ENCODE measurements at places on chromosomes 2 and 18.

GRCh38 chr2:7900593-7900992, 781.3 kb upstream of the ID2 start:
- no peak for DNase-seq

- no peak for DNase-seq
Measured at GRCh38 chr2:83172841-83173240, 1286.2 kb downstream of the SUCLG1 start.

- no peak for DNase-seq
Measured at GRCh38 chr18:40902436-40902835, 1052.6 kb upstream of the PIK3C3 start.

DNA sequence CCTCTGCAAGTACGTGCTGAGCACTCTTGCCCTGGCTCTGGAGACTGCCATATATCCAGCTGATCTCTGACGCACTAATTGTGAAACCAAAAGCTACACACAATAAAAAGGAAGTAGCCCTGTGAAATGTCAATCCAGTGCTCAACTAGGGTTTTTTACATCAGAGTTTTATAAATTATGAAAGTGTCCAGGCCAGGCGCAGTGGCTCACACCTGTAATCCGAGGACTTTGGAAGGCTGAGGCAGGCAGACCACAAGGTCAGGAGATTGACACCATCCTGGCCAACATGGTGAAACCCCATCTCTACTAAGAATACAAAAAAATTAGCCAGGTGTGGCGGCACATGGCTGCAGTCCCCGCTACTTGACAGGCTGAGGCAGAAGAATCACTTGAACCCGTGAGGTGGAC, 24.5 kb upstream of the PEX13 start:
- DNase-seq: no peak

DNA sequence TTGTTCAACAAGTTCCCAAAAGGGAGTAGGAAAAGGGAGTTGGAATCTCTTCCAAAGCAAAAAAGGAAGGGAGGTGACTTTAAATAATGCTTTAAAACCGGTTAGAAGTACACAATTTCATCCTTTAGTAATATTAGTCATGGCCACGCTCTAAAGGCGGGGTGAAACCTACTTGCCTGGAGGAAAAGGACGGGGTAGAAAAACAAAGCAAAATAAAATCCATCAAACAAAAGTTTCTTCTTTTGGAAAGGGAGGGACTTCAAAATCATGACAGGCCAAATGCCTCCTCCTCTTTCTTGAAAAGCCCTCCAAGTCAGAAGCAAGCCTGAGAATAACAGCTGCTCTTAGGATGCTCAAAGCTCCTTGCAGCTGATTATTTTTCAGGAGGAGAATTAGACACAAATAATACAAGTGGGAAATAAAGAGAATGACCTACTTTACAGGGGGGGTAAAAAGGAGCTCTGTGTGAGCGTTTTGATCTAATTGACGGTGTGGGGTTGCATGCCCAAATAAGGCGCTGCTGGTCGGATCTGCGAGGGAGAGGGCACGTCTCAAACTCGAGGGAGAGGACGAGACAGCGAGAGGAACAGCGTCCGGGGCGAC, 1.8 kb upstream of the NPAS2 start:
- DNase-seq: no peak

GRCh38 chr2:69163109-69163508, 150.1 kb downstream of the ANTXR1 start:
- peak; percentile 85 for DNase-seq

- peak; percentile 66 for DNase-seq
Measured at GRCh38 chr2:65228263-65228750, 676 bp downstream of the ACTR2 start.

- DNase-seq: peak; percentile 82
Measured at GRCh38 chr2:143901185-143901842, 618.6 kb downstream of the ZEB2 start.

DNA sequence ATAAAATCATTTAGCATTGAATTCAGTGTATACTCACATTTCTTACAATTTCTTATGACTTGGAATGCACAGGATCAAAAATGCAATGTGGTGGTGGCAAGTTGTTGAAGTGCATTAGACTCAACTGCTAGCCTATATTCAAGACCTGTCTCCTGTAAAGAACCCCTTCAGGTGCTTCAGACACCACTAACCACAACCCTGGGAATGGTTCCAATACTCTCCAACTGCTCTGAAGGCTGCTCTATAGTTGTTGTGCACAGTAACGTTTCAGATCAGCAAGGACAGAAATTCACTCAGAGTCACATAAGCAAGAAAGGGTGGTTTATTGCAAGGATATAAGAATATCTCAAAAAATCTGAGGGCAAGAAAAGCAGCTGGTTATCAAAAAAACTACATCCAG, 6.5 kb downstream of the GKN1 start:
- DNase-seq: no peak

DNA sequence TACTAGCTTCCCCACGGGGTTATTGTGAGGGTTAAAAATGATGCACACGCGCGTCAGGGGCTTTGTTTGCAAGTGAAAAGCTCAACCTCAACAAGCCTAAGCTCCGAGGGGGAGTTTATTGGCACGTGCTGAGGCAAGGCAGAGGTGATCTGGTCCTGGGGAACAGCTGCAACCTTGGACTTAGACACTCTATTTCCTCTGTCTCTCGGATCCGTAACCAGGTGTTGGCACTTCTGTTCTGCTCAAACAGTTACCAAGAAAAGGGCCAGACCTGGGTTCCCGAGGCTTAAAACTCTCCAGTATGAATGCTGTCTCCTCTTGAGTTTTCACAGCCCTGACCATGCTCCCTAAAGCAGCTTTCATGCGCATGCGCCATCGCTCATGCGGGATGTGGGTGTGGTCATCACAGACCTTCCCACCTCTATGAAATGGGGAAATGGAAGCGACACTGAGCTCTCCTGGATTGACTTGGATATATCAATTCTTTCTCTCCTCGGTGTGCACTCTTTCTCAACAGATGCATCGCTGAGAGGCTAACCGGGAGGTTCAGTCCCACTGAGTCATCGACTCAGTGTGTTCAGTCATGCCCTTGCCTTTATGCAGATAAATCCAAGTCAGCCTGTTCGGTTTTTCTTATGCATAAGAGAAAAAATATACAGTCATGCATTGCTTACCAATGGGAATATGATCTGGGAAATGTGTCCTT, 19.9 kb upstream of the RAB31 start:
- DNase-seq: no peak

DNA sequence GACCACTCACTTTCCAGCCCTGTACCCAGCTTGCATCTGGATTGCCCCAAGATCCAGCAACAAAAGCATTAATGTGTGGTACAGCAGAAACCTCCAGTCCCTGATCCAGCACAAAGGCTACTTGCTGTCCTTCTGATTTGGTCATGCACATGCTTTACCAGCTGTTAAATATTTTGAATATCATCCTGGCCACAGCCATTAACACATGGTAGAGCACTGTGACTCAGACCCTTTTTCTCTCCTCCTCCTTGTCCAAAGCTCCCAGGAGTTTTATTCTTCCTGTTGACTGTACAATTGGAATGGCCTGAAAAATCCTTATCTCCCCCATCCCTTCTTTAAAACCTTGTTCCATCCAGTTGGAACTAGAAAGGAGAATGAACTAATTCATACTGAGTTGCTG, 419.7 kb upstream of the TNP1 start:
- peak; percentile 31 for DNase-seq

GRCh38 chr2:69217333-69218080, 169.5 kb downstream of the GFPT1 start:
- no peak for DNase-seq

- DNase-seq: no peak
Measured at GRCh38 chr2:127110985-127111384, 4.0 kb upstream of the BIN1 start.

DNA sequence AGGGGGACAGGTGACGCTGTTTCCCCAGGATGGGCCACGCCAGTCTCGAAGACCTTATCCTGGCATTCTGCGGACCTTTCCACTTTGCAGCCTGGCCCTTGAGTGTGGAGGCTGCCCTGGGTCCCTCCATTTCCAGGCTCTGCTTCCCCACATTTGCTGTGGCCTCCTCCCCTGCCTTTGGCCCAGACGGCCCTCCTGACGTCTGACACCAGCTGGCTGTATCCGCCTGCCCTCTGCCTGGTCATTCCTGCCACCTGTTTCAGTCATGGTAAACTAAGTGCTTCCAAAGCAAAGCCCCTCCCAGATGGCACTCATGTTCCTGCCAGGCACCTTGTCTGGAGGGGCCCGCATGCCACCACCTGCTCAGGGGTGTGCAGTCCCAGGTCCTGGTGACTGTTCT, 95.1 kb downstream of the ASB1 start:
- no peak for DNase-seq

GRCh38 chr18:58098706-58099105, 54.7 kb downstream of the NEDD4L start:
- DNase-seq: no peak

- no peak for DNase-seq
Measured at GRCh38 chr18:78859686-78860085, 119.9 kb upstream of the SALL3 start.

- DNase-seq: no peak
Measured at GRCh38 chr2:208142925-208143799, 2.8 kb downstream of the CRYGB start.

GRCh38 chr18:43863180-43863579, 585.9 kb upstream of the SYT4 start:
- DNase-seq: no peak

DNA sequence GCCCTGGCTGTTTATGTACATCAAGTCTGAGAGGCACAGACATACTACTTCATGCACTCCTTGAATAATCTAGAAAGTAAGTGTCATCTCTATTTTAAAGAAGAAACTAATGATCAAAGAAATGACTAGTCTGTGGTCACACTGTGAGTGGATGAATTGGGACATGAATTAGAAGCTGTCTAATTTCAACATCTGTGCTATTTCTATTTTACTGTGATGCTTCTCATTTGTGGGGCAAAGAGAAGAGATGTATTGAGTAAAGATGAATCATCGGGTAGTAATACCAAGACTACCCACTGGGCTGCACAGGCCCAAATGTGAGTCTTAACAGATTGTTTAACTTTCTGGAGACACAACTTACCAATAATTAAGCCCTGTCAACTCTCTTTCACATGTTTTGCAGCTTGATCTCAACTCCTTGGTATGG, 42.4 kb upstream of the MTIF2 start:
- peak; percentile 58 for DNase-seq

- DNase-seq: no peak
Measured at GRCh38 chr2:71503837-71504236, 50.5 kb downstream of the DYSF start.

DNA sequence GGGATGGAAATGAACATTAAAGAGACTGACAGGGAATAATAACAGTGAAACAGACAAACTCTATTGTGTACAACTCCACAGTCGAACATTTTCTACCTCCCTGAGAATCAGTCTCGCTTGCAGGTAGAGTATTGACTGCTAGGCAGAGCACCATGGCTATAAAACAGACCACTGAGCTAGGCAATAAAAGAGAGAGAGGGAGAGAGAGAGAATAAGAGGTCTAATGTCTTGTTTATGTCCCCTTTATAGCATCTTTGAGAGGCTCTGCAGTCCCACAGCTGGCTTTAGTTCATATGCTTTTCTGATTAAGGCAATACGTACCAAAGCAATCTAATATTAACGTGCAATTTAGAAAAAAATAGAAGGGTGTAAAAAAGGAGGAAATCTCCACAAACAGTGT, 652.6 kb downstream of the NRXN1 start:
- no peak for DNase-seq

DNA sequence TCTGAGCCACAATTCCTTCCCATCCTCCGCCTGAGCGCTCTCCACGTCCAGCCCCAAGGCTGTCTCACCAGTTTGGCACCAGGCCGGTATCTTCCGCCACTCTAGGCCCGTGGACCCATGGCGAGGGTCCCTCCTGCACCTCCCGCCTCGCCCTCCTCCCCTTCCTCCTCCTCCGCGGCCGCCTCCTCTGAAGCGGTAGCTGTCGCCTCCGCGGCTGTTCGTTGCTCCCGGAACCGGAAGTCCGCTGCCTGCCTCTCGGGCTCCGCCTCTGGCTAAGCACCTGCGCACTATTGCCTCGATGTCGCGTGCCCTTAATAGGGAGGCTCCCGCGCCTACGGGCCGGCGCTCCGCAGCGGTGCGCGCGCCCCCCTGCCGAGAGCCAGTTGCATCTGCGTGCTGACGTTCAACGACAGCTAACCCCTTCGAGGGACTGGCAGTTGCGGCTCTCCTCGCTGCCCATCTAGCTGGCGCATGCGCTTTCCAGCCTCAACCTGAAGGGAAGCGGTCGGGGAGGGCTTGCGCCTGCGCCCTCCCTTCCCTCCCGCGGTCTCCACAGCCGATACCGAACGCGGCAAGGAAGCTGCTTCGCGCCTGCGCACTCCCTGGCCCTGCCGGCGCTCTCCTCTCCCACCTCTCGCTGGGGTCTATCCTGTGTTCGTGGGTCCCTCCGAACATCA, at the start of gene MBD1:
TSS of gene MBD1 (minus strand) at position 229 of the 677 bp plus-strand sequence. CDS start 1,531 bp downstream, outside the sequence.
- peak; percentile 93 for DNase-seq

DNA sequence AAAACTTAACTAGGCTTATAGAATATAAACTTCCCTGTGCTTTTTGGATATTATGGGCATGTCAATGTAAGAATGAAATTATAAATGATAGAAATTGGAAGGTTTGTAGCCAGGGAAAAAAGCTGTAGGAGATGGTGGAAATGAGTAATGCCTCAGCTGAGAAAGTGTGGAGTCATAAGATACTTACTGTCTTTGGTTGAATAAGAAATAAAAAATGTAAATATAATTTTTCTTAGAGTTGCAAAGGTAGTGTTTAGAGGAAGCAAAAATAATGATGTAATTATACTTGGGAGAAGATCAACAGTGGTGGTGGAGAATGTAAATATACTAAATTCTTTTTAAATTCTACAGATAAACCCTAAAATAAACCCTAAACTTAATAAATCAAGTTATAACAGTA, 26.2 kb upstream of the RND3 start:
- DNase-seq: no peak

- DNase-seq: no peak
Measured at GRCh38 chr18:54825601-54826344, 2.5 kb upstream of the RAB27B start.

- DNase-seq: no peak
Measured at GRCh38 chr2:79640001-79640400, 127.2 kb downstream of the CTNNA2 start.

- DNase-seq: no peak
Measured at GRCh38 chr2:88296247-88296646, 126.1 kb downstream of the THNSL2 start.

DNA sequence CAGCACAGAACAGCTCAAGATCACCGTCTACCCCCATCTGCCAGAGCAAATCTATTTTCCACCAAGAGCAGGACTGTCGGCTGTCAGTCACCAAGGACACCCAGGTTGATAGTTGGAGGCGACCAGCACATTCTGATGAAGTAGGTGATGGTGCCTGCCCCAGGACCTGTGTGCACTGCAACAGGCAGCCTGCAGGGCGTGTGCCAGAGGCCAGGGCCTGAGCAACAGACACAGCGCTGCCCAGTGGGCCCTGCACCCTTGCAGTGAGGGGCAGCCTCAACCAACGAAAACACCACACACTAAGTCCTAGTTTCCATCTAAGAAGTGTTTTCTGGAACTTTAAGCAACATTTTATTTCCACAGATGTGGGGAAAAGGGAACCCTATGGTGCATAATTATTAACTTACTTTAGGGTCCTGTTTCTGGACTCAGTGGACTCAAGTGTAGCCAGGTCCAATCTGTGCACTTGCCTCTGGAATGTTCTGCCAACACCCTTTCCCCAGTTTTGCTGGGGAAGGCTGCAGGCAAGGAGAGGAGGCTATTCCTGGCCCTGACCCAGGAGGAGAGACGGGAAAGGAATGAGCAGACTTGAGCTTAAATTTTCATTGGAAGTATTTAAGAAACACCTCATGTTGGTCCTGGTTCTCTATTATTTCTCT, 61.5 kb downstream of the ADNP2 start:
- no peak for DNase-seq

- DNase-seq: no peak
Measured at GRCh38 chr2:64626963-64627760, 26.6 kb downstream of the SERTAD2 start.

Data from ACHN (cell line).